Stimulated activated CD4-positive, alpha-beta T cell treated with anti-CD3 and anti-CD28 coated beads, Interleukin-15, amount 100 ng/mL, for 1 hour (primary cell): ENCODE measurements at places on chromosomes 4 and X.

GRCh38 chr4:100989401-100989800, 357.9 kb downstream of the PPP3CA start:
- no peak for DNase-seq

GRCh38 chr4:82711158-82711785, 87.3 kb downstream of the SCD5 start:
- DNase-seq, result no peak

GRCh38 chrX:135893294-135893817, at the start of the genes CT45A10 and SAGE1:
TSS of gene CT45A10 (minus strand) at chrX:135893444. CDS start at chrX:135885344, 8,100 bp downstream.
TSS of gene SAGE1 (plus strand) at chrX:135893716. CDS start at chrX:135896243, 2,527 bp downstream.
- DNase-seq, result no peak

DNA sequence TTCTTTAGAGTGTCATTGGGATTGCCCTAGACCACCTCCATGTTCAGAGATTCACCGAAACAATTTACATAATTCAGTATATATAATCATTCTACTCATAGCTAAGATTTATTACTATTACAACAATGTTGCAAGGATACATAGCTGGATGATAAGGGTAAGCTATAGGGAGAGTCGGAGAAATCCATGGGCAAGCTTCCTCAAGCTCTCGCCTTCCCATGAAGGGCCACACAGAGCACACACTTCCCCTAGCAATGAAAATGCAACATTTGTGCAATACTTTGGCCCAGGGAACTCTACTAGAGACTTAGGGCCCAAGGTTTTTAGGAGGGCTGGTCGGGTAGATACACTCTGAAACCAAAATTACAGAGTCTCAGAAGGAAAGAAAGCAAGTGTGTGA, 49.7 kb upstream of the ABCG2 start:
- no peak for DNase-seq

- no peak for DNase-seq
Observed at GRCh38 chr4:137430171-137430570, 102.1 kb downstream of the PCDH18 start.

- no peak for DNase-seq
Observed at GRCh38 chr4:135250040-135250439, 1048.5 kb upstream of the PABPC4L start.

DNA sequence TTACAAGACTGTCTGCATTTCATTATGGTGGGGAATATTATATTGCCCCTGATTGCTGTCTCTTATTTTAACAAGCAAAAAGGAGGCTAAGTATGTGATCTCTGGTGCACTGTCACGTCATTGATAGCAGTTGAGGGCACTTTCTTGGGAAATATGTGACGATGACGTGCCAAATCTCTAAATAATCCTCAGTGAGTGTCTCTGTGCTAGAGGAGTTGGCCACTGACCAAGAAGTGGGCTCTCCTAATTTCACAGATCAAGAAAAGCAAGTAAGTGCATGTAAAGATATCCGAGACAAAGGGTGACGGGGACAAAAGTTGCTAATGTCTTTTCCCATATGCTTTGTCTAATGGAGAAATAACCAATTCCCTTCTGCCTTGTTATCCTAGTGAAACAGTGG, 487.4 kb upstream of the TENM3 start:
- no peak for DNase-seq
